Fibroblast of lung (primary cell): ENCODE measurements at places on chromosomes 7 and 10.

GRCh38 chr10:97069576-97070362, 116.0 kb downstream of the SLIT1 start:
- peak; percentile 6 for DNase-seq

- DNase-seq, result no peak
Measured at GRCh38 chr7:30430777-30431176, 47.8 kb downstream of the NOD1 start.

GRCh38 chr7:6648815-6649104, 11.6 kb downstream of the ZNF316 start:
- no peak for DNase-seq

GRCh38 chr7:129741743-129742213, 130.3 kb downstream of the NRF1 start:
- no peak for DNase-seq

DNA sequence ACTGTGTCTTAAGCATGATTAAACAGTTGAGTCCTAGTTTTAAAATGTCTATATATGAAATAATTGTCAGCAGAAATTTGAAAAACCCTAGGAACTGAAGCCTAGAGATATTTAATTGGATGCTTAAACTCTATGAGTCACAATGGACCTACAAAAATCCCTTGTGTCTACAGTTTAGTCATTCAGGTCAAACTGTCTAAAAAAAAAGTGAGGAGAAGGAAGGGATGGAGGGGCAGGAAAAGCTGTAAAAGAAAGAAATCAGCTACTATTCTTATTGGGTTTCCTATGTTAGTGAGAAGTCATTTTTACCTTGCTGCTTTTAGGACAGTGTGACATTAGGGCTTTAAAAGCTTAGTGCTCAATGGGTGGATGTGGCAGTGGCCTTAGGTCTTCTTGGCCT, 406.1 kb upstream of the FZD8 start:
- DNase-seq, result no peak

DNA sequence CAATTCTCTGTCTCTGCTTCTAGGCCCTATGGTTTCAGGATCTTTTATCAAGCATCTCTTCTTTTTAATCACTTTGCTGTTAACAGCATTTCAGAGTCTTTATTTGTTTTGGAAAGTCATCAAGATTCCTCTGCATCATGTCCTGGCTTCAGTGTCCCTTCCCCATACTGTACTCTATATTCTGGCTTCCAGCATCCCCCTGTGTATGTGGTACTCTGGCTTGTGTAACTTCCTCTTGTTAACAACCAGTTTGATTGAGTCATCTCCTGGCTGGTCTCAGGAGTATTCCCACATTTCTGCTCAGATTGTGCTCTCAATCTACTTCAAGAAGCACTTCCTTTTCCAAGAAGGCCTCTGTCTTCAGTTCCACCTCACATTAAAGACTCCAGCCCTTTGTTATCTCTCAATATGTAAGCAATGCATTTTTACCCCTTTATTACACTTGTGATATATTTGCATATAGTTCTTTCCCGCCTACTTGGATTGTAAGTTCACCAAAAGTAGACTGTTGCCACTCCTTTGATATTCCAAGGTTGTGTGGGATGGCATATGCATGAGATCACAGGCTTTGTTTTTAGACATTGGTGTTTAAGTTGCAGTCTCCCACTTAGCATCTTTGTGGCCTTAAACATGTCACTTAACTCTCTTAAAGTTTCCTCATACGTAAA, 15.1 kb upstream of the ATE1 start:
- DNase-seq, result peak; percentile 92

GRCh38 chr7:154975984-154976383, 26.9 kb downstream of the PAXIP1 start:
- DNase-seq, result no peak

GRCh38 chr7:1054438-1054837, 10.1 kb downstream of the GPR146 start:
- DNase-seq, result no peak

GRCh38 chr7:148972375-148972774, 55.9 kb downstream of the PDIA4 start:
- no peak for DNase-seq

DNA sequence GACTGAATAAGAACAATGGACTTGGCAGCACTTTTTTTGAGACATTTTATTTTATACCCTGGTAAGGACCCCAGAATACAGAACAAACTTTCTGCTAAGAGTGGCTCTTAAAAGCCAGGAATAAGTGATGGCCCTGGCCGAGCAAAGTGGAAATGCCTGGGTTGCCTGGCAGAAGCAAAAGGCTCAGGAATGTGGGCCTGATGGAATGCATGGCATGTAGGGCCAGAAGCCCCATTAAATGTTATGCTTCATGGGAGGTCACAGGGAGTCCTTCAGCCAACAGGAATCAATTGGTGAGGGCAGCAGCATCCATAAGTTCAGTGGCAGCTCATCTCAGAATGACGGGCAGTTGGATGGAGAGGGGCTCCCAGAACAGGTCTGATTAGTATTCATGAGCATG, 301.5 kb upstream of the CACNA2D1 start:
- DNase-seq, result peak; percentile 52

GRCh38 chr10:30158325-30158960, 99.1 kb upstream of the JCAD start:
- DNase-seq, result no peak

- no peak for DNase-seq
Measured at GRCh38 chr7:140223515-140224221, 46.9 kb upstream of the KDM7A start.

GRCh38 chr7:157019718-157020451, 9.4 kb upstream of the MNX1 start:
- DNase-seq, result no peak

DNA sequence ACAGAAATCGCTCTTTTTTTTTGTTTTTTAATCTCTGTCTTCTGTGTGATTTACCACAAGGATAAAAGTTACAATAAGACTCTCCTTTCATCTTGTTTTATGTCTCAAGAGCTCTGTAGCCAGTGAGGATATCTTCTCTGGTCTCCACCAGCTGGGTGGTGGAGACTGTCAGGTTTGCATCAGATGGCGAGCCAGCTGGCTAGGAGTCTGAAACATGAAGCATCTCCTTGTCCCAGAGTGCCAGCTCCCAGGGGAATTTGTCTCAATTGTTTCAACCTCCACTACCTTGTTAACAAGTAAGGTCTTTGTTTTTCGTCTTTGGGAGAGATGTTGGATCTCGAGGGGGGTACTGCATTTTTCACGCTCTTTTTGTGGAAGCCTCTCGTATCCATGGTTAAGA, 47.3 kb downstream of the FRMPD2 start:
- no peak for DNase-seq

GRCh38 chr10:49185213-49185612, 3.0 kb downstream of the TMEM273 start:
- no peak for DNase-seq

DNA sequence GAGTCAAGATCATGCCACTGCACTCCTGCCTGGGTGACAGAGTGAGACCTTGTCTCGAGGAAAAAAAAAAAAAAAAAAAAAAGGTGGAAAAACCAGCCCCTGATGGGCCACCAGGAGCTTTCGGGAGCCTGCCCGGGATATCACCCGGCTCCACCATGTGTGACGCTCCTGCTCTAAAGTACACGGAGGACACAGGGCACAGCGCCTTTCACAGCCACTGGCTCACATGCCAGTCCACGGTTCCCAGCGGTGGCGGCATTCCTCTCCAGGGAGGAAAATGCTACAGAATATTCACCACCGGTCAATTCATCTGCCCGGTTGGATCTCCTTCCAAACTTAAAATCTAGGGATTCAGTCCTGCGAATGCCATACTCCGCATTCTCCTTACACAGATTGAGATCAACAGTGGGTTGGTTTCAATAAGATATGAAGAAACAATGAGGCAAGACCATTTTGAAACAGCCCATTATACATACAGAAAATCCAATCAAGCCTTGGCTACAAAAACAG, 81.2 kb downstream of the CTBP2 start:
- DNase-seq, result no peak

DNA sequence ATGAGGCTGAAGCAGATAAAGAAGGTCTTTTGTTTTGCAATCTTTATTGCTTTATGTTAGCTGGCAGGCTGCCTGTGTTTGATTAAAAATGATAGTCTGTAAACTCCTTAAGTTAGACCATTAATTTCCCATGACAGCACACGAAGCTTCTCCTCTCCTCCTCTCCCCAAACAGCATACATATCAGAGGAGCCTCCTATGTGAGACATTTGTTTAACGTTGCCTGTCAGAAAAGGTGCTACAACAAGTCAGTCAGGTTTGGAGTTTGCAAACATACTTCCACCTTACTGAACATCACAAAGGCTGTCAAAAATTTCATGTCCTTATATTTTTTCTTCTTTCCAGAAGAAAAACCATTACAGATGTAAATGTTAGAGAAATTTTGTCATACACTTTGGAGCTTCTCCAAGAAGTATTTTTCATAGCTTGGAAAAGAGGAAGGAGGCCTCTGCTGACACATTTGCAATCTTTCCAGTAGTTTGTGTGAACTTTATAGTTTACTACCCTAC, 393.1 kb downstream of the EXOC4 start:
- DNase-seq, result peak; percentile 65

GRCh38 chr10:120327675-120328074, 129.4 kb upstream of the PLPP4 start:
- no peak for DNase-seq

GRCh38 chr10:101155896-101156295, 24.8 kb downstream of the TLX1 start:
- no peak for DNase-seq

DNA sequence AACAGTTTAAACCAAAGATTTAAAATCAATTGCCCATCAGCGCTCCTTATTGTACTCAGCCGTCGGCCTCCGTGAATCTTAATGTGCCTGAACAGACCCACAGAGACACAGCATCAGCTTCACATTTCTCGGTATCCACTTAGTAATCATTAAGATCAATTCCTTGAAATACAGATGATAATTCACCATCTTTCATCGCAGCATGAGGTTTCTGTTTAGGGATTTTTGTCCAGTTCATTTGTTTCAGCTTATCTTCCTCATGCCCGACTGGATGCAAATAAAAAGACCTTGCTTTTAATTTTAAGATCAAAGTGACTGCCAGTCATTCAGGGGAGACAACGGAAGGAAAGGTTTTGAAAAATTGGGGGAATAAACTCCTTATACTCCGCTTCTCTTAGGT, 207.8 kb downstream of the WDR37 start:
- DNase-seq, result no peak

DNA sequence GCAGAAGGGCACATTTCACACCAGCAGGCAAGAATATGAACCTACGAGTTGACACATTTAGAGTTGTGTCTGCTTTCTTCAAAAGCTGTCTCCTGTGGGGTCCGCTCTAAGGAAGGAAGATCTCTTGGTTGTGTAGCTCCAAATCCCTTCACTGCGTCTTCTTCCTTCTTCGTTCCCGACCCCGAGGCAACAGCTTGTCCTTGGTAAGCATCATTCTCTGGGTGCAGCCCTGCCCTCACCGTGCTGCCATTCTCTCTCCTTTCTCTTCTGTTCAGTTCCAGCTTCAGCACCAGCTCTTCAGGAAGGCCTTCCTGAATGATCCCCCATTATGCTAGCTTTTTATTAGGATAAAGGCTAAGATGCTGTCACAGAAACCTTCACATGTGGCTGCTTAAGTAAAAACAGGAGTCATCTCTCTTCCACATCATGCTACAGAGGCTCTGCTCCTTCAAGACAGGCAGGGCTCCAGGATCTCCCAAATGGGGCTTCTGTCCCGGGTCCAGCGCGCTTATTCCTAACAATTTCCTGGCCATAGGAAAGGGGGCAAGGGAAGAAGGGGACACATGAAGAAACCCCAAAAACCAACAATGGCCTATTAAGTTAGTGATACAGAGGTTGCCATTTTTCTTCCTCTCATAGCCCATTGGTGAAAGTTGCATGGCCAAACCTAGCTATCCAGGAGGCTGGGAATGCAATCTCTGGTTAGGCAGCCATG, 52.2 kb upstream of the SHH start:
- no peak for DNase-seq

GRCh38 chr7:90192876-90193750, 18.4 kb upstream of the STEAP2 start:
- DNase-seq, result peak; percentile 46

GRCh38 chr10:85448716-85449115, 917.9 kb downstream of the GRID1 start:
- DNase-seq, result no peak
